ENCODE measurements at places on chromosomes 12 and 14. TPM values are rescaled to one million over a fixed set of nuclear protein-coding genes. Genes with fewer than 3 reads are reported as not detected.

KCNC2 gene
- not detected for total RNA-seq

BRMS1L gene
- total RNA-seq, result 12.1 TPM

GRCh38 chr12:12736759-12737676, 19.9 kb downstream of the CDKN1B start:
- no peak for DNase-seq

GRCh38 chr12:10354071-10354470, 35.8 kb downstream of the KLRK1 start:
- DNase-seq, result no peak

KLRC1 gene
- total RNA-seq, result 0.16 TPM

Data from cardiac septum (tissue), 1 donor.